ENCODE measurements at places on chromosomes 3 and 15.

- DNase-seq, result no peak
Measured at GRCh38 chr3:183233966-183234365, 19.1 kb upstream of the B3GNT5 start.

DNA sequence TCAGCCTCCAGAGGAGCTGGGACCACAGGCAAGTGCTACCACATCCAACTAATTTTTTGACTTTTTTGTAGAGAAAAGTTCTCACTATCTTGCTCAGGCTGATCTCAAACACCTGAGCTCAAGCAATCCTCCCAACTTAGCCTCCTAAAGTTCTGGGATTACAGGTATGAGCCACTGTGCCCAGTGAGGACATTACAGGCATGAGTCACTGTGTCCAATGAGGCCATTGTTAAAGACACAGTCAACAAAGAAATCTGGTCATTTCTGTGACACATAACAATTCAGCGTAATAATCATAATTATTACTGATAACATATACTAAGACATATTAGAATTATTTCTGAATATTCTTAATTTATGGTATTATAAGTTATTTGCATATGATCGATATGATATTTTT, 463.4 kb upstream of the NDN start:
- no peak for DNase-seq

GRCh38 chr3:102105193-102105592, 255.9 kb downstream of the NFKBIZ start:
- no peak for DNase-seq

DNA sequence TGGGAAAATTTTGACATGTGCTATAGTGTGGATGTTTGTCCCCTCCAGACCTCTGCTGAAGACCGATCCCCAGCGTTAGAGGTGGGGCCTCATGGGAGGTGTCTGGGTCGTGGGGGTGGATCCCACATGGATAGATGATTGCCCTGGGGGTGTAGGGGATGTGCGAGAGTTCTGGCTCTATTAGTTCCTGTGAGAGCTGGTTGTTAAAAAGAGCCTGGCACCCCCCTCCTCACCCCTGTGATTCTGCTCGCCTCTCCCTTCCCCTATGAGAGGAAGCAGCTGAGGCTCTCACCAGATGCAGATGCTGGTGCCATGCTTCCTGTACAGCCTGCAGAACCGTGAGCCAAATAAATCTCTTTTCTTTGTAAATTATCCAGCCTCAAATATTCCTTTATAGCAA, 67.4 kb downstream of the ATP10A start:
- no peak for DNase-seq

DNA sequence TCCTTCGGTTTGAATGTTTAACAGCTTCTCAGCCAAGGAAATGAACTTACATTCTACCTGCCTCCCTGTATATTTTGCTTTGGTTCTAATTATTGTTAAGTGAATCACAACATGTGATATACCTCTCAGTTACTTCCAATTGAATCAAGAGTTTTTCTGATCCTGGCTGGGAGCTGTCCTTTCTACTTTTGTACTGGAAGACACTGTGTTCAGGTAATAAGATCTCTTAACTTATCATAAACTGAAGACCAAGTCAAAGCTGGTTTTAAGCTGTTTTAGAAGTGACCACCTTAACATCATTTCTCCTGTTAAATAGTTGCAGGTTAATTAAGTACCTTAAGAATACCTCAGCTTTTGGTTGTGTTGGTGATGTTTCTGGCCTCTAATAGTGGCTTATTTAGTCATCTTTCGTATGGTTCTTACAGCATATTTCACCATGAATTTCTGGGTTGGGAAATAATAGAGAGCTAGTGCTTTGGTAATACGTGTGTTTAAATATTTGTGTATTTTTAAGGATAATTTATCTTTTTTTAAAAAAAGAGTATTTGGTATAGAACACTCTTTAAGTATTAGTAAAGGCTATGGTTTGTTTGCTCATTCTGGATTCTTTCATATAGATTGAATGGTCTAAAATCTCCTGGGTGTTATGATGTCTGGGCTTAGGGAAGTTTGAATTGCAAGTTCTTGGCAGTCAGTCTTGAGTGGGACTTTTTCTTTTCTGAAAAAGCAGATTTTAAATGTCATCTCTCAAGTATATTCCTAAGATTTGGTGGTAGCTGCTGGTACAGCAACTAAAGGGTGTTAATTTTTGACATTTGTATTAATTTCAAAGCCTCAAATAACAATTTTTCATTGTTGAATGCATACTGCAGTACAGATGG, 1.6 kb downstream of the RAB8B start:
- no peak for DNase-seq

GRCh38 chr15:69798481-69799250, 299.1 kb downstream of the TLE3 start:
- DNase-seq, result no peak

- no peak for DNase-seq
Measured at GRCh38 chr3:171356251-171356650, 104.0 kb downstream of the TNIK start.

DNA sequence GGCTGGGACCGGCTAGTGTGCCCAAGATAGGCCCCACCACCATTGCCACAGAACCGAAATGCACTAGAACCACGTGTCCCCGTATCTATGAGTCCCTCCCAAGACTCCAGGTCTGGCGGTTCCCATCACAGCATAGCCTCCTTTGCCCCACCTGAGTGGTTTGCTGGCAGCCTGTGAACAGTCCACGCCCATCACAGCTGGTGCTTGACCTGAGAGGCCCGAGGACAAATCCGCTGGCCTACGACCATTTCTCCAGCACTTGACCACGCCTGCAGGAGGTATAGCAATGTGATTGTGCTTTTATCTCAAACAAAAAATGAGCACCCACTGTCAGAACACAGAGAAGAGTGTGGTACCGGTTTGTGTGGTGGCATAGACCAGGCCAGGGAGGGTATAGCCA, 736.7 kb upstream of the GBE1 start:
- DNase-seq, result no peak
